ENCODE measurements at places on chromosomes 1 and 21. TPM values are rescaled to one million over a fixed set of nuclear protein-coding genes. Genes with fewer than 3 reads are reported as not detected.

- no peak for DNase-seq
Measured at GRCh38 chr1:235430991-235431390, 63.8 kb downstream of the TBCE start.

Gene TMEM51
- 8.8 TPM for total RNA-seq

Gene KDF1
- not detected for total RNA-seq

Gene VASH2
- total RNA-seq: 1.8 TPM

- no peak for DNase-seq
Measured at GRCh38 chr1:103056423-103056822, 51.9 kb downstream of the COL11A1 start.

DNA sequence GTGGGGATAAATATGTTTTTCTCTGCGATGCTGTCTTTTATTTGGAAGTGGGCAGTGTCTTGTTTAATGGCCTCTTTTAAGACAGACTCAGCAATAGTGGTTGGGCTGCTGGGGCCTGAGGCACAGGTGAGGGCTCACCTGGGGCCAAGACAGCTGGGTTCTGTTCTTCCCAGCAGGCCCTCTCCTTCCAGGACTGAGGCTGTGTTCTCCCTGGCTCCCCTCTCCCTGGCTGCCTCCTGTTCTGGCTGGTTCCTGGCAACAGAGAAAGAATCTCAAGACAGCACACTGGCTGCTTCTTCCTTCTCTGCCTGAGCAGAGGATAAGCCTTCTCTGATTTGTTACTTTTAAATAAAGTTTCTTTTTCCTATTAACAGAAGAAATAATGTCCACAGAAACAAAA is 7.4 kb upstream of the GRHL3 start:
- no peak for DNase-seq

Gene CRABP2
- 34.4 TPM for total RNA-seq

- DNase-seq: no peak
Measured at GRCh38 chr1:218298398-218298797, 13.3 kb downstream of the RRP15 start.

Gene NCAM2
- total RNA-seq: 8.7 TPM

Gene HJV
- not detected for total RNA-seq

- no peak for DNase-seq
Measured at GRCh38 chr1:150875197-150876118, 941 bp downstream of the ARNT start.

GRCh38 chr1:178634445-178634844 is 90.6 kb upstream of the RALGPS2 start:
- DNase-seq: no peak

Data from aorta (tissue), 5 donors.